ENCODE measurements at places on chromosomes 12 and 14.

GRCh38 chr12:88431246-88431645 is 149.0 kb downstream of the KITLG start:
- DNase-seq: no peak

GRCh38 chr12:114938487-114939210 is 254.7 kb upstream of the TBX3 start:
- DNase-seq: no peak

DNA sequence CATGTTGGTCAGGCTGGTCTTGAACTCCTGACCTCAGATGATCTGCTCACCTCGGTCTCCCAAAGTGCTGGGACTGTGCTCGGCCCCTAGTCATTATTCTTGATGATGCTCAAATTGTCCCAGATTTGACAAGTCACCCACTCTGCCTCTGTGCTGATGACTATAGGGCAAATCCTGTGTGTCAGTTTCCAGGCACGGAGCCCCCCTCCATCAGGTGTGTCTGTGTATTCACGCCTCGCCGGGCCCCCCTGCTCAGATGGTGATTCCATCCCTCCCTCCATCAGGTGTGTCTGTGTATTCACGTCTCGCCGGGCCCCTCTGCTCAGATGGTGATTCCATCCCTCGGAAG is 4.3 kb upstream of the GPR132 start:
- DNase-seq: no peak

GRCh38 chr14:102926104-102926503 is 3.6 kb downstream of the AMN start:
- no peak for DNase-seq

DNA sequence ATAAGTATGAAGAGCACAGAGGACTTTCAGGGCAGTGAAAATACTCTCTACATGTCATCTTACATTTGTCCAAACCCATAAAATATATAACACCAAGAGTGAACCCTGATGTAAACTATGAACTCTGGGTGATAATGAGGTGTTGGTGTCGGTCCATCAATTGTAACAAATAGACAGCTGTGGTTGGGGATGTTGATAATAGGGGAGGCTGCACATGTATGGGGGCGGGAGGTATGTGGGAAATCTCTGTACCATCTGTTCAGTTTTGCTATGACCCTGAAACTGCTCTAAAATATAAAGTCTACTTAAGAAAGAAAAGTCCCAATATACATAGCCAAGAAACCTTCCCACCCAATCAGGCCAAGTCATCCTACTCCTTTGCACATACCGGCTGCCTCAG is 88.5 kb downstream of the GPR135 start:
- DNase-seq: no peak

- DNase-seq: no peak
These were observed 25.3 kb downstream of the DDHD1 start for GRCh38 chr14:53127832-53128231.

DNA sequence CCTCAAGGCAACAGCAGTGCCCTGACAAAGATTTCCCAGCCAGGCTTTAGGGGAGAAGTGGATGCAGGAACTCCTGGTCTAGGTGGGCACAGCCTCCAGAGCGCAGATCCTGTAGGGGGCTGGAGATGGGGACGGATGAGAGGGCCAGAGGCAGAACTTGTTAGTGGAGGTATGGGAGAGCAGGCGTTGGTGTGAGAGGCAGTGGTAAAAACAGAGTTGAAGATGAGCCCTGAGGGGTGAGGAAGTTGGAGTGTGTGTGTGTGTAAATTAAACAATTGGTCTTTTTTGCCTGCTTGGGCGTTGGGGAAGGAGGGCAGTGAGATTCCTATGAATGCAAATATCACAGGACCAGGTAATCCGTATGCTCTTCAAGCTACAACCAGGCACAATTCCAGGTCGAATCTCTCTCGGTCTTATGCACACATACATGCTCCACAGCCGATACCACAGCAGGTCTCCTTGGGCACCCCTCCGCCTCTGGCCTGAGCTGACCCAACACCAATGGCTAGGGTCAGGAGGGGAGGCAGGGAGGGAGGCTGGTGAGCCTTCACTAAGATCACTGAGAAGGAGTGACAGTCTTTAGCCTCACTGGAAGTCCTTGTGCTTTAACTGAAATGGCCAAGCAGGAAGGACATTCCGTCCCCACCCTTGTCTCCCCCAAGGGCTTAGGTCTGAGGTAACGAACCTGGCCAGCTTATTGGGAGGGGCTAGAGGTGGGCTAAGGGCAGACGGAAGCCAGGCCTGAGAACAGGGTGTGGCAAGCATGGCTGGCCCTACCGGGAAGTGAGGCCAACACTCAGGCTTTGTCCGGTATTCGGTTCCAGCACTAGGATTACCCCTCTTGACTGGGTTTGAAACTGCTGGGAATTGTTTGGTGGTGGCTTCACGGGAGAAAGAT is 1.5 kb upstream of the KRT7 start:
- no peak for DNase-seq

- no peak for DNase-seq
These were observed 54.1 kb downstream of the ADIPOR2 start for GRCh38 chr12:1744932-1745331.

- DNase-seq: no peak
These were observed 1.5 kb upstream of the NOXRED1 start for GRCh38 chr14:77424862-77425261.

GRCh38 chr12:62860020-62860419 is 74.9 kb downstream of the PPM1H start:
- DNase-seq: no peak

GRCh38 chr14:22465201-22465840 is 123.7 kb downstream of the DAD1 start:
- DNase-seq: no peak

DNA sequence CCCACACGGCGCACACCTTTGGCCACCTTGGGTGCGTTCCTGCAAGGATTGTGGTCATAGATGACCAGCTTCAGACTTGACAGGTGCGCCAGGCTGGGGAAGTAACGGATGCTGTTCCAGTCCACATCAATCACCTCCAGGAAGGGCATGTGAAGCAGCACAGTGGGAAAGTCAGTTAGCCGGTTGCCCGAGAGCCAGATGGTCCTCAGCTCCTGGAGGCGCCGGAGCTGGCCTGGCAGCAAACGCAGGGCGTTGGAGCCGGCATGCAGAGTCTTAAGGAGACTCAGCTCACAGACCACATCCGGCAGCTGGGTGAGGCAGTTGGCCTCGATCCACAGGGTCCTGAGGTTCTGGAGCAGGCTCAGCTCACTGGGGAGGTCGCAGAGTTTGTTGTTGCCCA is 581 bp downstream of the LRRC10 start:
- no peak for DNase-seq

GRCh38 chr12:48004053-48004941 is at the start of gene COL2A1:
COL2A1 (minus strand) TSS chr12:48004476; CDS start chr12:48004321, 155 bp downstream.
- no peak for DNase-seq

- no peak for DNase-seq
These were observed 49.2 kb downstream of the DUSP16 start for GRCh38 chr12:12513416-12514006.

GRCh38 chr12:92107621-92108131 is 38.0 kb downstream of the BTG1 start:
- no peak for DNase-seq

DNA sequence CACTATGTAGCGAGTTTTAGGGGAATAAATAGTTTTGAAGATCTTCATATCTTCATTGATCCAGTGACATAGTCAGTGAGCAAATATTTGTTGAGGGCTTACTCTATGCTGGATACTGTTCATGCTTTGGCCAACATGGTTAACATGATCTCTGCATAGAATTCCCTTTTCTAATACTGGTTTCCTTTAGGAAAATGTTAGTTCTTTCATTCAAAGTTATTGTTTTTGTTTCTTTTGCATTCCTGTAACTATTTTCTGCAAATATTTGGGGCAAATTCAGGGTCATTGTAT is 226.5 kb downstream of the C12orf50 start:
- DNase-seq: no peak

DNA sequence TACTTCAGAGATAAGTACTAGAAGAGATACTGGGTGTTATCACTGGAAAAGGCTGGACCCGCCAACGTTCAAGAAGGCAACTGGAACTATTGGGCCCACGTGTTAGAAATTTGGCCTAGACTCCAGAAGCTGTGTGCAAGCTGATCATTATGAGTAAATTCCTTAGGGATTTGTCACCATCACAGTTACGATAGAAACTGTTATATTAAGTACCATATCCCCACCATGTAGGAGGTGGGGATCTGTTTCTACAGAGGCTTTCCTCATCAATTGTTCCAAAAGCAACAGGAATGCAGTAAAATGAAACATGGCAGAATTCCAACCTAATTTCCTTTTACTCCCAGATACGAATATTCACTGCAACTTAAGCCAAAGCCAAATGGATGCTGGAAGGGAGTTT is 170.7 kb downstream of the NOVA1 start:
- DNase-seq: no peak

GRCh38 chr14:30848449-30849240 is 25.7 kb upstream of the COCH start:
- DNase-seq: no peak

GRCh38 chr14:89503431-89503996 is 86.5 kb upstream of the FOXN3 start:
- DNase-seq: no peak

- DNase-seq: no peak
These were observed 51.8 kb downstream of the FOXN3 start for GRCh38 chr14:89365061-89365801.

DNA sequence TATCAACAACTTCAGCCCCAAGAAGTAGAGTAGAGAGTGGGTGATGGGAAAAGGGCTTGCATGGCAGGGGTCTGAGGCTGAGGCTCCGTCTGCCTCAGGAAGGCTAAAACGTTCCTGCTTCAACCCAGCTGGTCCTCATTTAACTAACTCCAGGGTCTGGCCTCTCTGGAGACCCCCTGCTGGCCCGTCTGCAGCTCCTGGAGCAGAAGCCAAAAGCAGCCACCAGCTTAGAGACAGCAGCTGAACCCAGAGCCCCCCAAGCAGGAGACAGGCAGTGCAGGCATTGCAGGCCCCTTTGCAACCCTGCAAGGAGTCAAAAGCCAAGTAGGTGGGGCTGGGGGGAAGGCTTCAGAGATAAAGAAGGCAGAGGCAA is 25.1 kb upstream of the LTBP2 start:
- no peak for DNase-seq

DNA sequence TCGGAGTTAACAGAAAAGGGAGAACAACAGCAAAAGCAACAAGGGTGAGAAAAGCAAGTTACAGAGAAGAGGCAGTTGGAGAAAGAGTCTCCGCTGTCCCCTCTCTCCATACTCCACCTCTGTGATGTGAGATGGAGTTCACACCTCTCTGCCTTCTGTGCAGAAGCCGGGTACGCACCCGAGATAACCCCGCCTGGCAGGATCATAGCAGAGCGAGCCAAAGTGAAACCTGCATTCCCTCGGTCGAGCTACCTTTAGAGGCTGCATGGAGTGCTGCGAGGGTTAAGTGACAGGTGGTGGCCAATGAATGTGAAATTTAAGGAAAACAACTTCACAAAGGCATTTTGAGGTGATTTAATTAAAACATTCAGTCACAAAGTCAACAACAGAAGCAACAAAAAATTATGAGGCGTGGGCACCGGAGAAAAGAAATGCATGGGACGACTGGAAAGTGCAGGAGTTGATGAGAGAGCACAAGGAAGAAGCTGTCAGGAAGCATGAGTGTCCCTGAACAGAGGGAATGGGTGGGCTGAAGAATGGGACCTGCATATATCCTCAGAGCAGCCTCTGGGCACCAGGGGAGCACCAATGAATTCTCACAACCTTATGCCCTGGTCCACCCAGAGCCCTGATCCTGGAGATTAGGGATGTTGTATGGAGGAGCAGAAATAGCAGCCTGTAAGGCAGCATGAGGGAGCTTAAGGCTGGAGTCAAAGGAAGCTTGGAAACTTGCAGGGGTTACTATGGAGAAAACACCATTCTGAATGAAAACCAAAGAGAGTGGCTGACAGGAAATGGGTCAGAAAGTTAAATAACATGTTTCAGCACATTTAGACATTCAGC is 208.3 kb downstream of the EMP1 start:
- no peak for DNase-seq

DNA sequence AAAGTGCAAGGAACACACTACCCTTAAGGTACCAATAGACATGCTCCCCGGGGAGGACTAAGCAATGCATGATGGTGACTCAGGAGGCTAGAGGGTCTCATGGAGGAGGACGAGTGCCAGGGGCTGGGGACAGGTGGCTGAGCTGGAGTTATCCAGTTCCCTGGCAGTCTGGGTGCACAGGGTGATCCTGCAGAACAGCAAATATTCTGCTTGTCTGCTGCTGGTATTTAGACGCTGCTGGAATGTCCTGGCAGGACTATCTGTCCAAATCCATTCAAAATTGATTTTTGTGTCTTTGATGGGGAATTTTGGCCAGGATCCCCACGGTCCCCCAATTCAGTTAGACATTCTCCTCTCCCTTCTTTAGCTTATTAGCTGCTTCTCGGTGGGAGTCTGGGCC is 138.7 kb downstream of the C12orf75 start:
- DNase-seq: no peak

GRCh38 chr12:30010071-30011052 is 226.6 kb upstream of the TMTC1 start:
- DNase-seq: no peak

DNA sequence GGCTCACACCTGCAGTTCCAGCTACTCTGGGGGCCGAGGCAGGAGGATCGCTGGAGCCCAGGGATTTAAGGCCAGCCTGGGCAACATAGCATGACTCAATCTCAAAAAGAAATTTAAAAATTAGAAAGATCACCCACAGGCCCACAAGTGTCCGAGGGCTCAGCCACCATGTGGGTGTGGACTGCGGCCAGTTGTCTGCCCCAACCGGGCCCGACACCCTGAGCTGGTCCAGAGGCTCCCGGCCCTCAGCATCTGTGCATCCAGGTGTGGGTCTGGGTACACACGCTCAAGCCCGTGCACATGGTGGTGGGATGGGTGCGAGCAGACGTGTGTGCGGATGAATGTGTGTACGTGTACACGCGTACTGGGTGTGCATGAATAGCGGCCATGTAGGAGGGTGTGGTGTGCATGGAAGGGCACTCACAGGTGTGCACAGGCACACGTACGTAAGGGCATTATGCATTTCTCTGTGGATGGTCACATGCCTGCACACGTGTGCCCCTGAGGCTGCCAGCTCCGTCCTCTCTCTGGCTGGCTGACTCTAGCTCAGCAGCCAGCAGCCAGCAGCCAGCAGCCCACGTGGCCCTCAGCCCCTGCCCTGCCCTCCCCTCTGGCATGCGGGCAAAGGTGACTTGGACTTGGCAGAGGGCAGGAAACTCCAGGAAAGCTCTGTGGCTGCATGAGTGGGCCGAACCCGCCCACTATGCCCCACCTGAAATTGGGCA is 23.3 kb upstream of the NUDT14 start:
- DNase-seq: no peak

DNA sequence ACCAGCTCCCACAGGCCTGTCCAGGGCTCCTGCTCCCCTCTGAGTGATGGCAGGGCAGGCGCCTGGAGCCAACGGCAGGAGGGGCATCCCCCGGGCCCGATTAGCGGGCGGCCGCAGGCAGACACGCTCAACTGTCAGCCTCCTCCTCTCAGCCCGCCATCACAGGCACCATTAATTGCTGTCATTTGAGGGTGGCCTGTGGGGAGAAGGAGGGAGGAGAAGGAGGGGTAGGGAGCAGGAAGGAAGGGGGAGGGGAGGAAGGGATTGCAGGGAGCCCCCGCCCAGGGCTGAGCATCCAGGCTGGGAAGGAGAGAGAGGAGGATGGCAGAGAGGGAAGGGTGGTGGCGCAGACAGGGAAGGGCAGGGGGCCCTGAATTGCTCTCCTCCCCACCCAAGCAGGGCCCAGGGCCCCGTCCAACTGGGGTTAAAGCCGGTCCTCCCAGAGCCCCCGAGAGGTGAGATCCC is 36.1 kb downstream of the NCOR2 start:
- no peak for DNase-seq

Data from BJ (cell line).